M059J (cell line): ENCODE measurements at places on chromosomes 7 and 10. TPM values are rescaled to one million over a fixed set of nuclear protein-coding genes. Genes with fewer than 3 reads are reported as not detected.
A peak's percentile ranks its signal among the peaks of the same experiment; 100 is the strongest.

DNA sequence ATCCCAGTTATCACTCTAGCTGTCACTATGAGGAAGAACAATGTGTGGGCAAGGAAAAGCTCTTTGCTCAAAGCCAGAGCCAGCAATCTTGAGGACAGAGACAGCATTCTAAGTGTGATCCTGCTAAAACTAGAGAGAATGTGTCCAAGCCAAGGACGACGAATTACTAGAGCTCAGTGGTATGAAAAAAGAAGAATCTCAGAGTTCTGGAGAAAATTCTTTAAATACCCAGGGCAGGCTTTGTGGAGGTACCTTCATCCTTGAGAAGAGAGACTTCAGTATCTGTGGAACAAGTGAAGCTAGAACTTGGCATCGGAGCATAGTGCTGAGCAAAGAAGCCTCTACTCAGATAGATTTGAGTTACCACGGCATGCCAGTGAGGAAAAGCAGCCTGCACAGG, 209.8 kb downstream of the TRIL start:
- DNase-seq = no peak

GRCh38 chr7:28311670-28312069, 100.6 kb upstream of the CREB5 start:
- DNase-seq = no peak

DNA sequence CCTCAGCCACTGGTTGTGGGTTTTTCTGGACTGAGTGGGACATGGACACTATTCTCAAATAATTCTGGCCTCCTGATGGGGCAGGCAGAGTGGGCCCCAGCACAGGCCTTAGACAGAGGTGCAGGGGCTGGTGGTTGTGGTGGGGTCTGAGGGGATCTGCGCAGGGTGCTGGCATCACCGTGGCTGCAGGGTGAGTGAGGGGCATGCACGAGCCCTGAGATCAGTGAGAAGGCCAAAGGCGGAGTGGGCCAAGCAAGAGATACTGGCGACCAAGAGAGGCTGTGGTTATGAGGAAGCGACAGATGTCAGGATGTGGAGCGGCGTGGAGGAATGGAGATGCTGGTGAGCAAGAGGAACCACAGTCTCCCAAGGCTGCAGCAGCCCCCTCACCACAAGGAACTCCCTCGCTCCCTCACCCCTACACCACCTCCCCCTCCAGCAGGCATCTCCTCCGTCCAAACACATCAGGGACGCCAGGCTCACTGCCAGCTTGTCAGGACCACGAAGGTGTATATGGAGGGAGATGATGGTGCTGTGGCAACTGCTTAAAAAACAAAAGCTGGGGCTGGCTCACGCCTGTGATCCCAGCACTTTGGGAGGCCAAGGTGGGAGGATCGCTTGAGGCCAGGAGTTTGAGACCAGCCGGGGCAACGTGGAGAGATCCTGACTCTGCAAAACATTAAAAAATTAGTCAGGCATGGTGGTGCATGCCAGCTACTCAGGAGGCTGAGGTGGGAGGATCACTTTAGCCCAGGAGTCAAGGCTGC, 9.6 kb downstream of the PRF1 start:
- DNase-seq = no peak

DNA sequence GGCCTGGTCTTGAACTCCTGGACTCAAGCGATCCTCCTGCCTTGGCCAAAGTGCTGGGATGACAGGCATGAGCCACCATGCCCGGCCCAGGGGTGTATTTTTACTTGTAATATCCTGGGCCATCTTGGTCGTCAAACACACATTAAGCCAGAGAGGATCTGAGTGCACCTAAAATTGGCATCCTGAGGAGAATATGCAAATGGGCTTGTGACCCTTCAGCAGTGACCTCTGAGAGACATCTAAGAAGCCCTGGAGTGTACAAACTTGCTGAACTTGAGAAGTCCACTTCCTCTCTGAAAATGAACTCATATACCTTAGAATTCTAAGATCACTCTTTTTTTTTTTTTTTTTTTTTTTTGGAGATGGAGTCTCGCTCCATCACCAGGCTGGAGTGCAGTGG, 372.0 kb upstream of the C7orf33 start:
- no peak for DNase-seq

- no peak for DNase-seq
Observed at GRCh38 chr10:117544004-117544701, 1.6 kb downstream of the EMX2 start.

DNA sequence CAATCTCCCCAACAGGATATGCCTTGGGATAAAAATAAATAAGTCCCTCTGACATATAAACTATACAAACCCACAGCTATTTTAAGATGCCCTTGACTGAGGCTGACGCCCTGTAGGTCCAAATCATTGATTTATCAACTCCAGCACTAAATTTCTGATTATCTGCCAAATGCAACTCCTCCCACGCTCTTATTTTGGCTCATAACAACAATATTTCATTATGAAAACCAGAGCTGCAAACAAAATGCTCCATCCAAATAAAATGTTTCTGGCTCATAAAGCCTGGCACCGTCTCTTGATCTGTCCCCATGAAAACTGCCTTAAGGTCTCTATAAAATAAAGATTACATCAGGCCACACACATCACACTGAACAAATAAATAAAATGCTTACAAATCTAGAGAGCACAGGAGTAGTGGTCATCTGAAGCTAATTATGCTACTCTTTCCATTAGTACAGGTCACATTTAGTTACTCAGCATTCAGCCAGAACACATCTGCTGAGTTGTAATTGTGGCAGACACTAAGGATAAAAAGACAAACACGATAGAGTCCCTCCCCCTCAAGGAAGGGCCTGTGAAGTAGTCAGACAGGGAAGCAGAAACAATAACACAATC, 28.8 kb downstream of the CACUL1 start:
- peak; percentile 69 for DNase-seq

DNA sequence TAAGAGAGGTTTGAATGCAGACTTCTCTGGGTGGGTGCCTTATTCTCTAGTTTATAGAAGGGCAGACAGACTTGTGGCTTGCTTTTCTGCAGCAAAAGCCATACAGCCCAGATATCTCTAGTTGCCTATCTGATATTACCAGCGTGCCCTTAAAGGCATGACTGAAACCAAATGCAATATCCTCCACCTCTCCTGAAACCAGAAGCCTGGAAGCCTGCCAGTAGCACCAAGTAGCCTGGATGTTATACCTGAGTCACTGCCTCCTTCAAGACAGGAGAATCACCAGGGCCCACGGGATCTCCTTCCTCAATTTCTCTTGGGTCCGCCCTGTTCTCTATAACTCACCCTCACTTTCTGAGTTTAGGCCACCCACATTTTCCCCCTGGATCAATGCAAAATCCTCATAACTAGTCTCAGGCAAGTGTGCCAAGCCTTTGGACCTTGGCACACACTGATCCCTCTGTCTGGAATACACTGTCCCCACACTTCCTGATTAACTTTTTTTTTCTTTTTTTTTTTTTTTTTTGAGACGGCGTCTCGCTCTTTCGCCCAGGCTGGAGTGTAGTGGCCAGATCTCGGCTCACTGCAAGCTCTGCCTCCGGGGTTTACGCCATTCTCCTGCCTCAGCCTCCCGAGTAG, 638.4 kb downstream of the GALNT17 start:
- DNase-seq = peak; percentile 86

DNA sequence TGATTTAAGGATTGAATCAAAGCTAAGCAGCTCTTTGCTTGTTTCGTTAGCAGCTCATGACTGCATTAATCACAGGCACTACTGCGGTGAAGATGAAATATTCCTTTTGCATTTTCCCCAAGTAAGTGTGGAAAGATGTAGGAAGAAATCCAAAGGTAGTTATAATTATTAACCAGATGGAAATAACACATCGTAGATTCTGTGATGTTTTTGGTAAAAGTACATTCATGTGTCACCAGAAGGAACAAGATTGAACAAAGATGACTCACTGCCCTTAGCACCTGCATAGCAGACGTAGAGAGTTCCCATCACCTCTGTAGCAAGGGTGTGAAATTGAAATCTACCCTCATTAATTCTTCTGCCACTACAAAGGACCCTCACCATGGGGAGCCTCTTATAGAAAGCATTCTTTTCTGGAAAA, 37.1 kb downstream of the SMURF1 start:
- DNase-seq = peak; percentile 36

GRCh38 chr7:123658023-123658422, 2.4 kb downstream of the LMOD2 start:
- DNase-seq = no peak

DNA sequence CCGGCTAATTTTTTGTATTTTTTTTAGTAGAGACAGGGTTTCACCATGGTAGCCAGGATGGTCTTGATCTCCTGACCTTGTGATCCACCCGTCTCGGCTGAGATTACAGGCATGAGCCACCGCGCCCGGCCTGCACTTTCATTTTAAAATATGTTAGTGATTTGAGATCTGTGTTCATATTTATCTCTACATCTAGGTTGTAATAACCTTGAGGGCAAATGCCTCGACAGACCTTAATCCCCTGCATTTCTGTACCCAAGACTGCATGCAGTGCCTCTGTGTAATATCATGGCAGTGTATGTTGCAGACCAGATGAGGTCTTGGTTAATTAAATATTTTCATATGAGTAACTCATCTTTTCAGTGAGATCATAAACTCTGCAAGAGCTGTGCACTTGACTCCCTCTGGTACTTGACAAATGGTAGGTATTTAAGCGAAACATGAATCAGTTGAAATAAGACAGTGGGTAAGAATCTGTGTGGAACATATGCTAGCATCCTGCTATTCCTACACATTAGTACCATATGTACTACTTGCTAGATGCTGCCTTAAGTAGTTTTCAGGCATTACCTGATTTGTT, 673.9 kb upstream of the ANKRD30A start:
- DNase-seq = no peak

DNA sequence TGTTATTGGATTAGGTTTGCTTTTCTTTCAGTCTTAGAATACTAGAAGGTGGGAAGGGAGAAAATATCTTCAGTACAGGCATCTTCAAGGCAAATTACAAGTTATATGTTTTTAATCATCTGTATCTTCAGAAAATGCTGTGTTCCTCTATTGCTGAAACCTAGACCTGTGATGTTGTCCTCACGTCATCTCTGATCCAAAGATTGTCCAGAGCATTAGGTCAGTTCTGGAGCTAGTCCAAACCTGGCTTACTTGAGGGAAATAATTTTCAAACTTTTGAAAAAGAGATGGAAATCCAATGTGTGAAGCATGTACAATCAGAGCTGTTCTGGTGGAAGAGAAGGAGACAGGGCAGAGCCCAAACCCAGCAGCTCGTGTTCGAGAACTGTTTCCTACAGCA, 217.3 kb downstream of the ZEB1 start:
- no peak for DNase-seq

DNA sequence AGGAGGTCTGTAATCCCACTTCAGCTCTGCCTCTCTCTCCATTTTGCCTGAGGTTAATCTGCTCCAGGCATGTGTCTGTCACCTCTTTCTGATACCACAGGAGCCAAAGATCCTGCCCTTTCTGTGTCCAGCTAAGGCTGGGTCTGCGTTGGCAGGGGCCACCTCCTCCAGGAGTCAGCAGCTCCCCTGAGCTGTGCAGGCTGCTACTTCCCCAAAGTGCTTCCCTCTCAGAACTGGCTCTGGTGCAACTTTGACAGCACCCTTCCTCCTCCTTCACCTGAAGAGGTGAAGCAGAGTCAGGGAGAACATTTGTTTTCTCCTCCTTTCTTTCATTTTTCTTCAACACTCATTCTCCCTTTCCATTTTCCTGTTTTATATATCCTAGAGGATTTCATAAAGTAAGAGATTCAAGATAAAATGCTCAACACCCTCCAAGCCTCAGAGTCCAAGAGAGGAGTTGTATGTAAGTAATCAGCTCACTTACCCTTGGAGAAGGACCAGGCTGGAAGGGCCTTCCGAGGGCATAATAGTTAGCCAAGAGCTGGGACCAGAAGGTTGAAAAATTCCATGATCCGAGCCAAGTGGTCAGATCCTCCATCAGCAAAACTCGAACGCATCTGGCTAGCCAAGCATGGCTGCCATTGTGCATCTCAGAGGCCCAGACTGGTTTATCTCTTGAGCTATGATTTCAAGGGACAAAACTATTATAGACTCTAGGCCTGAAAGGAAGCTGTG, 257.3 kb downstream of the PTEN start:
- DNase-seq = no peak

GRCh38 chr7:147096629-147097028, 980.0 kb downstream of the CNTNAP2 start:
- DNase-seq = no peak

DNA sequence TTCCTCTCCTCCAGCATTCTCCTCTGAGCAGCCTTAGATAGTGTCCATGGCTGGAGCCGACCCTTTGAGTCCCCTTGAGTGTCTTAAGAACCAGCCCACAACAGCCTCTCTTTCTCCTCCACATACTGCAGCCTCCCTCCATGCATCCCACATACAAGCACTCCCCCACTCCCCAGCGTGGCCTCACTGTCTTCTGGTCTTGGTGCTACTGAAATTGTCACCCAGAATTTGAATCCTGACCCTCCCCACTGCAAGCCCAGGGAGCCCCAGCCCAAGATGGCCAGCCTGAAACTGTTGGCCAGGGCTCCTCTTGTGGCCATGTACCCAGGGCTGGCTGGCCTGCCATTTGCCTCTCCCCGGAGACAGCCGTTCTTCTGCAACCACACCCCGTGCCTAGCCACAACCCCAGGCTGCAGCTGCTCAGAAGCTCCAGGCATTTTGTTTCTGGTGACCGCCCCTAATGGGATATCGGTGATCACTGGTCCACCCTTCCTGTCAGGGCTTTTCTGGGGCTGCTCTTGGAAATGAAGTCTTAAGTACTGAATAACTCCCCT, 18.8 kb upstream of the SH2D4B start:
- no peak for DNase-seq

DNA sequence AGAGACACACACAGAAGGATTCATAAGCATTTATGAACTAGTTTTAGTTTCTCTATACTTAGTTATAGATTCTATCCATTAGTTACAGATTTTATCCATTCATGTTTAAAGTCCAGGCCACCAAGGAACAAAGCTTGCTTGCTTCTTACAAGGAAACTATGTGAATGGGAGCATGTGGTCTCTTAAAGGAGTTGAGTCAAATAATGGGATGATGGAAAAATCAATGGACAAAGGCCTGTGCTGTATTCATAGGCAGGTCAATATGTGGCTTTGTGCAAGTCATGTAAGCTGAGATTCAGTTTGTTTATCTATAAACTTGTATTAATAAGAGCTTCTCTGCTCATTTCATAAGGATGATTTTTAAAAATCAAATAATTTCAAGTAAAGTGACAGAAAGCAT, 172.8 kb upstream of the CDK1 start:
- no peak for DNase-seq

- DNase-seq = peak; percentile 87
Observed at GRCh38 chr10:74238031-74238431, 87.0 kb downstream of the ADK start.

DNA sequence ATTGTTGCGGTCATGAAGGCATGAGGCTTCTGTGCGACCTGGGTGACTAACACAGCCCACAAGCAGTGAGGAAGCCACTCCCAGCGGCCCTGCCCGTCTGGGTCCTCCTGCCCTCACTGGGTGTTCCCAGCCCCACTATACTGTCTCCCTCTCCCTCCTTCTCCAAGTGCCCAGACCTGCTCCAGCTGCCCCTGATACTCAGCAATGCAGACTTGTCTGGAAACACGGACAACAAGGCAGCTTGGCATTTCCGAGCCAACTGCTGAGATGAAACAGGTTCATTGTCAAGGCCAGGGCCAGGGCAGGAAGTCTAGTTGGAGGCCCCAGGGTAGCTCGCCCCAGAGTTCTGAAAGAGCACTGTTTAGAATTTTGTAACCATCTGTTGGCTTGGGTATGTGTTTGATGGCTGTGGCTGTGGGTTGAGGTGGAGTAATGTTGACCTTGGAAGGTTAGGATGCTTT, 95.7 kb downstream of the RBM20 start:
- peak; percentile 65 for DNase-seq

PNLIPRP3 gene
- total RNA-seq = not detected in 2 replicates

BET1 gene
- 47.2 and 68.3 TPM in 2 replicates for total RNA-seq

LEP gene
- total RNA-seq = not detected in 2 replicates

TMEM26 gene
- 4.5 and 5.7 TPM in 2 replicates for total RNA-seq

FRMD4A gene
- total RNA-seq = 4.0 and 10.8 TPM in 2 replicates

PSPH gene
- 47.8 and 50.8 TPM in 2 replicates for total RNA-seq

IFIT1 gene
- total RNA-seq = 733 and 788 TPM in 2 replicates
